Globus pallidus (tissue), 1 donor: ENCODE measurements at places on chromosomes 3 and 15.

GRCh38 chr15:98384328-98385029 lies 263.9 kb upstream of the IGF1R start:
- DNase-seq, result no peak

GRCh38 chr3:124059580-124059979 lies 67.7 kb upstream of the ROPN1 start:
- no peak for DNase-seq

DNA sequence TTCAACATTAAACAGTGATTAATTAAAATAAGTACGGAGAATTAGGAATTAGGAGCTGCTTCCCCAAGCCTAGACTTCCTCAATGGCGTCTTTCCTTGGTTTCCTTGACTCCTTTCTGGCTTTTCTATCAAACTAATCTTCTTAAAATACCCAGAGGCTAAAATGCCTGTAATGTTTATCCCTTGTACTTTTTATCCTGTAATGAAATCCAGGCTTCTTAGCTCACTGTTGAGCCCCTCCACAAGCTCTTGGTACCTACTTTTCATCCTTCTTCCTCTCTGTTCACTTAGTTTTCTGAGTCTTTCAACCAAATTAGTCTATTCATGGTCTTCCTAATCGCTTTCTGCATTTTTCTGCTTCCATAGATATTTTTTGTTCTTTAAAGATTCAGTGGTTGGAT lies 6.9 kb upstream of the UBE2E1 start:
- DNase-seq, result no peak

DNA sequence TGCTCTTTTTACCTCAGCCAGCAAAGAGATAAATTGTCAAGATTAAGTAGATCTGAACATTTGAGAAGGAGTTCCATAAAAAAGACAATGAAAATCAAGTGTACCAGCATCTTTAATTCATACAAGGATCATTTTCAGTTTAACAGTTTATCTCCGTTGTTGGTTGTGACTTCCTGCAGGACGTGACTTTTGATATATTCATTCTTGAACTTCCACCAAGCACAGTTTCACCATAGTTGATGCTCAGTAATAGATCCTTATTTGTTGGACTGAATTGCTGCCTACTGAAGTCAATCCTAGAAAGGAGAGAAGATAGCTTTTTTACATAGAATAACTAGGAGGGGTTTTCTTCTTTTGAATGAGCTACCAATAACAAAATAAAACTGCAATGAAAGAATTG lies 408.2 kb downstream of the LPP start:
- DNase-seq, result no peak

- no peak for DNase-seq
These were observed 140.1 kb upstream of the BFSP2 start for GRCh38 chr3:133259767-133260166.

GRCh38 chr3:9239680-9240079 lies 9.8 kb downstream of the SRGAP3 start:
- DNase-seq, result no peak

GRCh38 chr3:86175051-86175536 lies 815.9 kb downstream of the VGLL3 start:
- DNase-seq, result no peak

- DNase-seq, result no peak
These were observed 110.8 kb downstream of the BBX start for GRCh38 chr3:107633327-107634098.

DNA sequence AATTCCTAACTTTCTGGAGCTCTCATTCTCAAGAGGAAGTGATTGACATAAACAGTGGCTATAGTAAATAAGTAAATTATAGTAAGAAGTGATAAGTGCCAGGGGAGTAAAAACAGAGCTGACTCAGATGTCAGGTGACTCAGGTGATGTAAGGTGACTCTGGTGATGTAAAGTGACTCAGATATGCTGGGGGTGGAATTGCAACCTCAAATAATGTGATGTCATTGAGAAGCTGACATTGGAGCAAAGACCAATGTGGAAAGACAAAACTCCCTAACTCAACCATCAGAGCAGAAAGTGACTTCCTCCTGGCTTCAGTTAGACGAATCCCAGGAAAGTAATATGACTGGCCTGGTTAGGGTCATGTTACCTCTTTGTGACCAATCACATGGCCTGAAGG lies 144.2 kb upstream of the SNTN start:
- DNase-seq, result no peak

DNA sequence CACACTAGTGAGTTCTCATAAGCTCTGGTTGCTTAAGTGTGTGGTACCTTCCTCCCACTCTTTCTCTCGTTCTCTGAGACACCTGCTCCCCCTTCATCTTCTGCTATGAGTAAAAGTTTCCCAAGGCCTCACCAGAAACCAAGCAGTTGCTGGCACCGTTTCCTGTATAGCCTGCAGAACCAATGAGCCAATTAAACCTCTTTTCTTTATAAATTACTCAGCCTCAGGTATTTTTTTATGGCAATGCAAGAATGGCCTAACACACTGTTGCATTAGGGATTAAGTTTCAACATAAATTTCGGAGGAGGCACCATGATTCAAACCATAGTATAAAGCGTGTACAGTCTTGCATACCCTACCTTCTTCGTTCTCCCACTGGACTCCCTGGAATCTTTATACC lies 252.3 kb upstream of the CHRM5 start:
- no peak for DNase-seq

DNA sequence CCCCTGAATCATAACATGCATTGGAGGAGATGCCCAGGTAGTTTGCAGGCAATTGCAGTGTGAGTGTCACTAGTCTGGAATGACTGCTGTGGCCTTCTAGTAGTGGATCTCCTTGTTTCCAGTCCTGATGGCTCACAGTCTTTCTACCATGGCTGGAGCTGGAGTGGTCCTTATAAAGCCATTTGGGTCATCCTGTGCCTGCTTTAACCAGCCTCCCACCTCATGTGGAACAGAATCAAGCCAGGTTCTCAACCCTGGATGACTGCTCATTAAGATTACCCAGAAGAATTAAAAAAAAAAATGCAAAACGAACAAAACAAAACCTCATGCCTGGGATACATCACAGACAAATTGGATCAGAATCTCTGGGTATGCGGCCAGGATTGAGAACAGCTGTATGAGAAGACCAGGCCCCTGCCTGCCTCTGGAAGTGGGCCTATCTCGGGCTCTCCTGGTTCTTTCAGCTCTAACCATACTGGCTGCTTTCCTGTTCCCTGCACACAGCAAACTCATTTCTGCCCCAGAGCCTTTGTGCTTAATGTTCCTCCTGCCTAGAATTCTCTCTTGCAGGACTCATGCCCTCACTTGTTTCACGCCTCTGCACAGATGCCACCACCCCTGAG lies 96.4 kb downstream of the ITPR1 start:
- no peak for DNase-seq

DNA sequence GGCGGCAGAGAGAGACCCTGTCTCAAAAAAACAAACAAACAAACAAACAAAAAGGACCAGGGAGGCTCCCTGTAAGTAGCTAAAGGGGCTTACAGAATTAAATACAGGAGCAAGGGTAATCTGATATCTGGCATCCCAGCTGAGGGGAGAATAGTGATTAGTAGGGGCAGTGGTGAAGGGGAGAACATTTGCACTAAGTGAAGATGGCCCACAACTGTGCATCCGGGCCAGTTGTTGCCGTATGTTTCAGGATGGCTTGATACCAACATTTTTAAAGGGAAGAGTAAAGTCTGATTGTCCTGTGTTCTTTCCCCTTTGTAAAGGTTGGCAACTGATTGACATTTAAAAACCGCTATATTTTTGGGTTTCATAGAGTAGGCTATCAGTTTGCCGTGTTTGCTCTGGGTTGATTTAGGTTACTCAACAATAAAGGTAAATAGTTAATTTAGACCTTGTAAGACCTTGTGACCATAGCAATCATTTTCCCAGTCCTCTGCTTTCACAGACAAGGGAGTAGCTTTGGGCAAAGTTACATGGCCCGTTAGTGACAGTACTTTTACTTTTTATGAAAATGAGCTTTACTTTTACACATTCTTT lies 167.8 kb downstream of the PTPRG start:
- no peak for DNase-seq

DNA sequence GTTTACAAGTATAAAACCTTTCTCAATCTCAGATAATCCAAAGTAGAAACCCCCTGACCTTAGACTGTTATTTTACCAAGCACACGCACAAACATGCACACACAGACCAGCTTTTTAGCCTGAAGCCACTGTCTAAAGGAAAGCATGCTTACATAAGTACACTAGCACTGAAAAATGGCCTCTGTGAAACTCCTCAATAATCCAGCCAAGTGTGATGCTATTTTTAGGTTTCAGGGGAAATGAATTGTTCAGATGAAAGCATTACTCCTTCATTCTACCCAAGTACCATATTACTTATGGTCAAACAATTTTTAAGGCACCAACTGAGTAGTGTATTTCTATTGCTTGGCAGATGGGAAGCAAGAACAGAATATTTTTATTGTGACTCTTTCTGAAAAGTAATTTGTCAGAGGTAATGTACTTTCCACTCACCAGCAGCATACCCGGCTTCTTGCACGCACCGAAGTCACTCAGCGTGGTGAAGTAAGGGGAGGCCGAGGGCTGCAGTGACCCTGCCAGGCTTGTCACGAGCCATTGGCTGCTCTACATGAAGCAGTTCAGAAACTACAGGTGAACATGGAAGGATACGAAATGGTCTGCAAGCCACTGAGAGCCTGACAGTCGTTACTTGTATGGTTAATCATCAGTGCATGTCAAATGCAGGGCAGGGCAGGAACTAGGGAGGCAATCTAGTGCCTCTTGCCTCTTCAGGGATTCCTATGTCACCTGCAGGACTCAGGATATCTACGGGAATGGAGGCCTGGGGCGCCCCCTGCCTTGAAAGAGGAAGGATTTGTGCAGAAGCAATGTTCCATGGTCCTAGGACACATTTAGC lies 106.7 kb downstream of the GABRB3 start:
- no peak for DNase-seq

DNA sequence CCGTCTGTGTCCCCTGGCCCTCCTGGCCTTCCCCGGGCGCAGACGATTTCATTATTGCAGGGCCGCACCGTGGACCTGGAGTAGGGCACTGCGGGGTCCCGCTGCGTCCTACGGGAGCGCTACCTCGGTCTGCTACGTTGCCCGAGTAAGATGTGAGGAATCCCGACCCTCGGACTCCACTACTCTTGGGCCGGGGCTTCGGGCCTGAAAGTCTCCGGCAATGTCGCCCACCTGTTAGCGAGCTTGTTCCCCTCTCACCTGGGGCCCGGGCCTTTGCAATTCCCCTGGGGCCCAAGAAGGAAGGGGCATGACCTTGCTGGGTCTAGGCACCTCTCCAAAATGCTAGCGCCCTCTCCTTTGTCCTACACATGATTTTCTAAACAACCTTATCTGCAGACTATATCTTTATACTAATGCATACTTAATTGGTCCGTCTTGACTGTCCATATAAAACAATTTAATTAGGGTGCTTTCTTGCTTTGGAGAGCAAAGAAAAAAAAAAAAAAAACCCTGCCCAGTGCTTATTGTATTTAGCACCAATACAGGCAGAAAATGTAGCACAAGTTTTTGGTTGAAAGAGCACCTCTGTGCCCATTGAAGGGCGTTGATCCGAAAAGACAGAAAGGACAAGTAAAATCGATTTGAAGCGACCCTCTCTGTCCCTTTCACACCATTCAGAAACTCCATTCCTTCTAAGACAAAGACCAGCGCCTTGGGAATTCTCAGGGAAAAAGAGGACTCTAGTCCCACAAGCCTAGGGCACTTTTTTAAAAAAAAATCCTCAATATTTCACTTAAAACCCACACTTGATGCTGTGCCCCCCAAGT lies 7.0 kb upstream of the NR2F2 start:
- DNase-seq, result no peak

- no peak for DNase-seq
These were observed 22.4 kb downstream of the CXCR6 start for GRCh38 chr3:45965653-45966052.

- DNase-seq, result no peak
These were observed 1.6 kb downstream of the LNP1 start for GRCh38 chr3:100402891-100403290.

DNA sequence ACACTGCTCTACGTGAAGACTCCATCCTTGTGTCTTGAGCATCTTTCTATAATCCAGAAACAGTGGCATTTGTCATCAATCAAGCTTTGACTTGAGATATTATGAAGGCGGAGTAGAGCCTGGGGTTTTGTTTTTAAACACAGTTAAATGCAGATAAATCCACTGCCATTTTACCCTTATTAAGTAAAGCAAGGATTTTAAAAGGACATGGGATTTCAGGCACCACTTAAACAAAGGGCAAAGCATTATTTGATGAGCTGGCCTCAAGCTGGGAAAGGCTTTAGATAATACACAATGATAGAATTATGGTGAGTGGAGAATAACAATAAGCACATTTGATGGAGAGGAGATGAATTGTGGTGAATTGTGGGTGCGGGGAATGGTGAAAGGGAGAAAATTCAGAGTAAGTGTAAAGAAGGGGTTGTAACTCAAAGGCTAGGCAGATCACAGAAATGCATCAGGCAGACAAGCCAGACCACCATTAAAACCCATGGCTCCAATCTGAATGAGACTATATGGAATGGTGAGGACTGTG lies 54.9 kb upstream of the GLCE start:
- no peak for DNase-seq

DNA sequence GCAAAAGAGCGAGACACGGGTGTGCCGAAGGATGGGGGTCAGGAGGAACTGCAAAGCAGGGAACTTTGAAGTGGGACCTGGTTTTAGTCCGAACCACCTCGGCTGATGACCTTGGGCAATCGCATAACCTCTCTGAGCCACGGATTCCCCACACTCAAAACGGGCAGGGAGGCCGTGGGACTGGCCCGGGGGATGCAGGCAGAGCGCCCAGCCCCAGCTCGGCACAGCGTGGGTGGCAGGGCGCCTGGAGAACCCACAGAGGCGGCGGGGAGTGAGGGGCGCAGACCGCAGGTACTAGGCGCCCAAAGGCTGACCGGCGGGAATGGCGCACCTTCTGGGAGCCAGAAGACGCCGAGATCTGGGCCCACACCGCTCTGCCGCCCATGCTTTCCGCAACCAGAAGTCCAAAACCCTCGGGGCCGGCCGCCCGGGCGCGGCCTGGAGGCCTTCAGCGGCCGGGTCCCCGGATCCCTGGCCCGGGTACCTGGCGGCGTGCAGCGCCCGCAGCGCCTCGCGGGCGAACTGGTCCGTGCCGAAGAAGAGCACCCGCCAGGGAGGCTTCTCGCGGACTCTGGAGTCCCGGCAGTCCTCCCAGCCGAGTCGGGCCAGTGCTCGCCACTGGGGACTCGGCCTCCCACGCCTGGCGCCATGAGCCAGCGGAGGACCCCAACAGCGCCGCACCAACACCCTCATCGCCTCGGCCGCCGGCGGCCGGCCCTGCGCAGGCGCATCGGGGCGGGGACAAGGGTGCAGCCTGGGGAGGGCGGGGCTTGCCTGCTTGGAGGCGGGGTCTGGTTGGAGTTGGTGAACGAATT lies at the start of gene MTFMT:
Gene MTFMT (minus strand): TSS at position 719 of the 815 bp plus-strand sequence. CDS start 26 bp downstream, at position 693.
- peak; percentile 86 for DNase-seq

GRCh38 chr3:177760803-177761202 lies 563.5 kb upstream of the TBL1XR1 start:
- DNase-seq, result no peak

DNA sequence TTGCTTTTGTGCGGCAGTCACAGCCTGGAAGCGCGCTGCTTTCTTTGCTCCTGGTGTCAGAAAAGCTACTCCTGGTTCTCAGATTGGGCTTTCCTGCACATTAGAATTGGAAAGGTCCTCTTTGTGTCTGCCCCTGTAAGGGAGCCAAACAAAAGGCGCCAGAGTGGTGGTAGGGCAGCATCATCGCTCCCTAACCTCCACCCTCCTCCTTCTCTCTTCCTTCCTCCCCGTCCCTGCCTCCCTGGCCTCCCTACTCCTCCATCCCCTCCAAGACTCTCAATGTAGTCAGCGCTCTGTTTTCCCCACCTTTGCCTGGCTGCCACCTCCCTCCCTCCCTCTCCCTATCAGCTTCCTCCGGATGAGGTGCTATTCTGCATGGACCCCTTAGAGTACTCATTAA lies 65.3 kb downstream of the SH3GL3 start:
- no peak for DNase-seq

GRCh38 chr15:71715914-71716313 lies 94.4 kb upstream of the NR2E3 start:
- DNase-seq, result no peak
